ENCODE measurements at places on chromosomes 12 and 14.

DNA sequence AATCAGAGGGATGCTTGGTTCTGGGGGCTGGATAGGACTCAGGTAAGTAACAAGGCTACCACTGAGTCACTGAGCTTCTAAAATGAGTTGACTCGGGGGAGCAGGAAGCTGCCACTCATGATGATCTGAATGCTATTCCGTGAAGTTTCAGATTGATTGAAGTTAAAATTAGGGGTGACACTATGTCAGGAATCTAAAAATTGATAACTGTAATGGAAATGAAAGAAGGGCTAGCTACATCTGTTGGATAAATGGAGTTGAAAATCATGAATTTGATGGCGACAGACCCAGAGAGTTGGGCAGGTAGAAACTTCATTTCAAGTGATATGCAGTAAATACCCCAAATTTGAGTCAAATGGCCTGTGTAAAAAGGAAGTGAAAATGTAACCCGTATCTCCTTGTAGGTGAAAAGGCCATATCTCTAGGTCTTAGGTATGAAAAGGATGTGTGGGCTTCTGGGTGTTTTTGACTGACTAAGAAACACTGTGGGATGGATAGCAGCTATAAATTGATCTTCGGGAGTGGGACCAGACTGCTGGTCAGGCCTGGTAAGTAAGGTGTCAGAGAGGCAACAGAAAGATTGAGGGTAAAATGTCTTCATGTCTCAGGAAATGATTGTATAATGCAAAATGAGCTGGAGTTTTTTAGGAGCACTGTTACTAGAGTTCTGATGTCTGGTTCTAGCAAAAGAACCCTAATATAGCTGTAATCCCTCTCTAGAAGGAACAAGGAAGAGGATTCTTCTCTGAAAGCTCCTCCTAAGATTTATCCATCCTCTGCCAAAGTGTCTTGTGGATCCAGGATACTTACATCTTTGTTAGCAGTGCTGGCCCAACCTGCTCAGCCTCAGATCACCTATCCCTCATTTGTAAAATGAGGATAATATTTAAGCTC is 57.3 kb downstream of the DAD1 start:
- no peak for DNase-seq

- DNase-seq: no peak
Measured at GRCh38 chr14:88960496-88960895, 136.0 kb downstream of the TTC8 start.

GRCh38 chr14:90613453-90613852 is 202.8 kb downstream of the TTC7B start:
- no peak for DNase-seq

DNA sequence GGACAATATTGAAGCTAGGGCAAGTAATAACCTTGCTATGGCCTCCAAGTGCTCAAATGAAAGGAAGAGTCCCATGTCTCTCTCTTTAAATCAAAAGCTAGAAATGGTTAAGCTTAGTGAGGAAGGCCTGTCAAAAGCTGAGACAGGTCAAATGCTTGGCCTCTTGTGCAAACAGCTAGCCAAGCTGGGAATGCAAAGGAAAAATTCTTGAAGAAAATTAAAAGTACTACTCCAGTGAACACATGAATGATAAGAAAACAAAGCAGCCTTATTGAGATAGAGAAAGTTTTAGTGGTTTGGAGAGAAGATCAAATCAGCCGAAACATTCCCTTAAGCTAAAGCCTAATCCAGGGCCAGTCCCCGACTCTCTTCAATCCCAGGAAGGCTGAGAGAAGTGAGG is 84.1 kb upstream of the PLEKHA5 start:
- DNase-seq: no peak

GRCh38 chr12:12095021-12095420 is 24.3 kb downstream of the BCL2L14 start:
- DNase-seq: no peak

DNA sequence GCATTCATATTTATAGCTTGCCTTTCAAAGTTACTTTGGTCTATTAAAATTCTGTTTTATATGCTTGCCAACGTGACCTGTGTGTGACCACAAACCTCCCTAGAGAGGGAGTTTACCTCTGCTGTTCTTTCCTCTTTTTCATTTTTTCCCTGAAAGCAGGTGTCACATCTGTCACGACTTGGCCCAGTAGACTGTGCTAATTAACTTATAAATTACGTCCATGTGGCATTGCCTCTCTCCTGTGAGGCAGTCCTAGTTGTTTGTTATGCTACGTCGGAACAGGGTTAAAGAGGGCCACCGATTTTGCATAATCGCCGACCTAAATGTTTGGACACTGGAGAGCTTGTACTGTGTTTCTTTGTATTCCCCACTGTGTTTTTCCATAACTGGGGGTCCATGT is 343.9 kb upstream of the FLRT2 start:
- DNase-seq: no peak

DNA sequence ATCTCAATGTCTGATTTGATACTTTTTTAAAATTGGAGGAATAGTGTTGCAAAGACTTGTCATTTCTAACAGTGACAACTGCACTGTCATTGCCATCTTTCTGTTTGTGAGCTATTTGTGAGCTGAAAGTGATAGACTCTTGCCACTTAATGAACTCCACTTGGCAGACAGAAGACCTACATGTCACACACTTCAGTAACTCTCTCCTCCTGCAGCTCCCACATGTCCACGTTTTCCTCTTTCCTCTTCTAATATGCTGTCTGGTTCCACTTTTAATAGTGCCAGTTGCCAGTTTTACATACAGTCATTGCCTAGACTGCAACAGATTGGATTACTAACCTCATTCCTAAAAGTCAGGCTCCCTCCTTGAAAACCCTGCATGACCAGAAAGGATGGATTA is 121.5 kb downstream of the CAPZA3 start:
- DNase-seq: no peak

- DNase-seq: no peak
Measured at GRCh38 chr12:98256830-98257229, 258.6 kb upstream of the TMPO start.

DNA sequence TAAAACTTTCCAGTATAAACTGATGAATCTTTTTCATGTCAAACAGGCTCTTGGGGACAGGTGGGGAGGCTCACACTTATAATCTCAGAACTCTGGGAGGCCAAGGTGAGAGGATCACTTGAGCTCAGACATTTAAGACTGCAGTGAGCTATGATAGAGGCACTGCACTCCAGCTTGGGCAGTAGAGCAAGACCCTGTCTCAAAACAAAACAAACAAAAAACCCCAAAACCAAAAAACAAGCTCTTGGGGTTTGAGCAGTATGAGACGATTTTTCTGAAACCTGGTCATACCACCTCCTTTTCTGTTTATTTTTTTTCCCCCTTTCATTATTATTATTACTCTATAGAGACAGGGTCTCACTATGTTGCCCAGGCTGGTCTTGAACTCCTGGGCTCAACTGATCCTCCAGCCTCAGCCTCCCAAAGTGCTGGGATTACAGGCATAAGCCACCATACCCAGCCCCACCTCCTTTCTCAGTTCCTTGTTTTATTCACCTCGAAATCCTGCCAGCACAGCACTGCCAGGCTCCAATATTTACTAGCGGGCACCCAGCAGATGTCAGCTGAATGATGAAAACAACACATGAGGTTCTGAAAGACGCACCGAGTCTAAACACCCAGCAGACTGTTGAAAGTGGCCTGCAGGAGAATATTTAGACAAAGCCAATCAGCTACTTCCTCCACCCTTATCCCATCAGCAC is 19.5 kb upstream of the CDK17 start:
- no peak for DNase-seq

DNA sequence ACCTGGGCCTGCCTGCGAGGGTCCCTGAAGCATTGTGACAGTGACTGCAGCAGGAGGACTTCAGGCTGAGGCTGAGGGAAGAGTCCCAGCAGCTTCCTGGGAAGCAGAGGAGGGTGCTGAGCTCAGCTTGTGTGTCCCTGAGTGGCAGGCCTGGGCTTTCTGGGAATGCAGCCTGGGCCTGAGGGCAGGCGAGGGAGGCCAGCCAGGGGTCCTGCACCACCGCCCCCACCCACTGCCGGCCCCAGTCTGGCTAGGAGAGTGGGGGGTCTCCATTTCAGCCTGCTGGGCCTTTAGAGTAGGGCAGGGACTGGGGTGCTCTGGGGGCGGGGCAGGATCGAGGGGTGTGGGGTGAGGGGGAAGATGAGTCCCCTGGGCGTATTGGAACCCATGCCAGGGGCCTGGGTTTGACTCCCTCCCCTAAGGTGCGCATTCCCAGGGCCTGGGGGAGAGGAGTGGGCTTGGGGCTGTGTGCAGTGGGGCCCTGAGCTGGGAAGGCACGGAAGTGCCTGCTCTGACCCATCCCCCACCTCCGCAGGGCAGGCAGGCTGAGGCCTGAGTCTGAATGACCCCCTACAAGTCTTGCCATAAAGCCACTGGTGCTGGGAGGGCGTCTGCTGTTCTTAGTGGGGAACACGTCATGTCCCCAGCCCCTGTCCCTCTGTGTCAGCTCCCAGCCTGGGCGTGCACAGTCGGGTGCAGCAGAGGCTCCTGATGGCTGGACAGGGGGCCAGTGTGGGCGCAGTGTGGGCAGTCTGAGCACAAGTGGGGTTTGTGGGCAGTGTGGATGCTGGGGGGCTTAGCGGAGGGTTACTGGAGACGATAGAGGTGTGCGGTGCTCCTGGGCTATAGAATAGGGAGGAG is 46.4 kb downstream of the KRT80 start:
- no peak for DNase-seq

- DNase-seq: peak; percentile 76
Measured at GRCh38 chr12:114668151-114668885, 15.7 kb downstream of the TBX3 start.

DNA sequence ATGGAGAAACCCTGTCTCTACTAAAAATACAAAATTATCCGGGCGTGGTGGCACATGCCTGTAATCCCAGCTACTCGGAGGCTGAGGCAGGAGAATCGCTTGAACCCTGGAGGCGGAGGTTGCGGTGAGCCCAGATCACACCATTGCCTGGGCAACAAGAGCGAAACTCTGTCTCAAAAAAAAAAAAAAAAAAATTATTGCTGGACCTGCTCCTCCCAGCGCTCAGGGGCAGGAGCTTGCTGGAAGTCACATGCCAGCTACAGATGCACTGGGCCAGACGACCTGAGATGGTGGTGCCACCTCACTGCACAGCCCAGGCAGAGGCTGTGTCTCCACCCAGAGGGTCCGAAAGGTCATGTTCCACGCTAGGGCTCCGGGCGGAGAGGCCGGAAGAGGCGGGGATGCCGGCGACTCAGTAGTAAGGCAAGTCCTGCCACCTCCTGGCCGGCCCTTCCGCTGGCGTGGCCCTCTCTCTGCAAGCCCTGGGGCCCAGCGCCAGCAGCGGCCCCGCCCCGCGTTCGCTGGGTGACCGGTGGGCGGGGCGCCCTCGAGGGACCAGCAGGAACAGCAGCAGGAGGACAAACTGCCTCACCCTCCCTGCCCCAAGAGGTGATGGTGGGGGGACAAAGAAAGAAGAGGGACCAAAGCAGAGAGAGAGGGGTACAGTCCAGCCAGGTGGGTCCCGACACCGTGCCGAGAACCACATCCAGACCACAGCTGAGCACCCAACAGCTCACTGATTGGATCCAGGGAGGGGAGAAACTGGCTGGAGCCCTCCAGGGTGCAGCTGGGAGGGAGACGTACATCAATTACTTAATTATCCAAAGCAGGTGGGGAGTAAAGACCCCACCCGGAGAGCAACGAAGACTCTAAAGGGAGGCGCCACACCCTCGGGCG is 3.6 kb upstream of the RHOF start:
- peak; percentile 93 for DNase-seq

DNA sequence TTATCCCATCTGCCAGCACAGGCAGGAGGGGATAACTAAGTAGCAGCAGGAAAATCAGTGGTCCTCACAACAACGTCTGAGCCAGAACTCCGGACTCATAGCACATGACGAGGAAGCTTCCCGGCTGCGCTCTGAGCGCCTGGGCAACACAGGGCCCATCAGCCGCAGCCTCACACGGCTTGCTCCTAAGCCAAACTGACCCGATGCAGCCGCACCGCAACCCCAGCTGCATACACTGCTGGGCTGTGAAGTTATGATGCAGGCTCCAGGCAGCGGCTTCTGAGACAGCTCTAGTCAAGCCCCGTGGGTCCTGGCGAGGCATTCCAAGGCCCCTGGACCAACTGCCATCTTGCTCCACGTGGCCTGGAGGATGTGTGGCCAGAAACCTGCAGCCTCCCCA is 28.1 kb downstream of the ZFYVE21 start:
- no peak for DNase-seq

DNA sequence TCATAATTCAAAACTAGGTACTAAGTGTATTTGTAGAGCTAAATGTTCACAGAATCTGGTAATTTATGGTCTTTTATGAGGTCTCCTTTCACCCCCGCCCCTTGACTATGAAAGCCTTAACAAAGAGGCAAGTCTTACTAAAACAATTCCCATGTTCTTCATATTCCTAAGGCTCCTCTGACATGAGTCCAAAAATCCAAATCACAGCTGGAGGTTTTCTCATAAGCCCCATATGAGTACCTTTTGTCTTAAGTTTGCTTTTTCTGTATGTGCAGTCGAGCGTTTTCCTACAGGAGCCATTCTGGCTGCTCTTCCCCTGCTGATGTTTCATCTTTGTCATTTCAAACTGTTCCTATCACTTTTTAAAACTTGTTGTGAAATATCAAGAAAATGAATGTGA is 55.2 kb downstream of the SIX1 start:
- no peak for DNase-seq

GRCh38 chr14:34018125-34018524 is 67.3 kb upstream of the EGLN3 start:
- no peak for DNase-seq

DNA sequence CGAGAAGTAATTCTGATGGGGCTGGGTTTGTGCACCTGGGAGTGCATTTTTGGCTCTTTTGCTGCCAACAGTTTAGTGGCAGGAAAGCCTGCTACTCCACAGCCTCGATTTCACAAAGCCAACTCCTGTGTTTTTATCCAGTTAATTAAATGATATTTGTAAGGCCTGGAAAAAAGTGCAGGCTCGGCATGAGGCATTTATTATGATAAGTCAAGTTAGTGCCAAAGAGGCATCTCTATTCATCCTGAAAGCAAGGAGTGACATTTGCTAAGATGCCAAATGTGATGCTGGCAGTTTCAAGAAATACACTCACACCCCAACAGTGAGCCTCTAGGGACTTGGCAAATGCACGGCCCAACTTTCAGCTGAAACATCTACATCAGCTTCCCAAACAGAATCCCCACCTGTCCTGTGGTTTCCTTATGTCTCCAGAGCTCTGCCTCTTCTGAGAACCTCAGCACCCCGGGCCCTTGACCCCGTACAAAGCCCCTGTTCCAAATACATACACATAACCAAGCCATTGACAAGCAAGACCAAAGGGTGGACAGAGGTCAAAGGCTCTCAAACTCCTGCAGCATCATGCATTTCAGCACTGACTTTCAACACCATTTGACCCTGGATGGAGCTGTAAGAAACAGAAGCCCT is 955.1 kb upstream of the TMEM132C start:
- no peak for DNase-seq

DNA sequence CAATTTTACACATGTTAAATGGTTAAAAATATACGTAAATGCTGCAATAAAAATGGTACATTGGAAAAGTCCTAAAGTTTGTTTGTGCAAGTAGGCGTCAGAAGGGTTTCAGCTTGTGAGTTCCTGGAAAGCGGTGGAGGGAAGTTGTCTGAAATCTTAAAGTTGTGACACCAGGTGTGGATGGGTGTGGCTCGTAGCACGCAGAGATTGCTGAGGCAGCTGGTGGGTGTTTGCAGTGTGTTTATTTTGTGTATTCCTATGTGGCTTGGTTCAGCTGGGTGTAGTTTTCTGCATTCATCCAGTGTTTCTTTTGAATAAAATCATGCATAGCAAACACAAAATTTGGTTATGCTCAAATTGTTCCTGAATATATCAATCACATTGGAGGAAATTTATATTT is 136.8 kb upstream of the TBX3 start:
- no peak for DNase-seq

Data from heart left ventricle (tissue), 16 donors.